ENCODE measurements at places on chromosomes 16 and 17. TPM values are rescaled to one million over a fixed set of nuclear protein-coding genes. Genes with fewer than 3 reads are reported as not detected.

DNA sequence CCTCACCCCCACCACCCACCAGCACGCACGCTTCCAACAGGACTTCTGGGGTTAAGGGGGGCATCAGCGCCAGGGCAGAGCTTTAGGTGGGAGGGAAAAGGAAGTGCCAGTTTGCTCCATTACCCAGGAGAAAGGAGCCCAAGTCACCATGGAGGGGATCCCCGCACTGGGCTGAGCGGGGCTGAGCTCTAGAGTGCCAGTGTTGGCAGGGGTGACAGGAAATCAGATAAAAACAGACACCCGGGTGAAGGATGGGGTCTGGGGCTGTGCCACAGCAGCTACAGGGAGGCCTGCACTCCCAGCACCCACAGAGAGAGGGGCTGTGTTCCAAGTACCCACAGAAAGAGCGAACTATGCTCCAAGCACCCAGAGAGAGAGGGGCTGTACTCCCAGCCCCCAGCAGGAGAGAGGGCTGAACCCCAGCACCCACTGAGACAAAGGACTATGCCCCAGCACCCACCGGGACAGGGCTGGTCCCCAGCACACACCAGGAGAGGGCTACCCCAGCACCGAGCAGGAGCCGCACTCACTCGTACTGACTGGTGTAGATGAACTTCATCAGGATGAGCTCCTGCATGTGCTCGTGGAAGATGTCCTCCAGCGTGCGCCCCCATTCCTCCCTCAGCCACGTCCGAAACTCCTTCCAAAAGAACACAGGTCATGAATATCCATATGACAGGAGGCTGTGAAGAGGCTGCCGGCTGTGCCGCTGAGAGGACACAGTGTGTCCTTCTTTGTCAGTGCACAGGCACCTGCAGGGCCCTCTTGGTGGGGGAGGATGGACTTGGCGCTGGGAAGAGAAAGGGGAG is 18.6 kb upstream of the C16orf95 start:
- DNase-seq: no peak

- no peak for DNase-seq
These were observed 519.8 kb downstream of the TMEM114 start for GRCh38 chr16:8070506-8070905.

- DNase-seq: no peak
These were observed 117.1 kb upstream of the COX10 start for GRCh38 chr17:13952009-13952750.

GRCh38 chr17:79996291-79996690 is 39.4 kb downstream of the TBC1D16 start:
- DNase-seq: no peak

The CWC25 gene
- 22.4 TPM for total RNA-seq

DNA sequence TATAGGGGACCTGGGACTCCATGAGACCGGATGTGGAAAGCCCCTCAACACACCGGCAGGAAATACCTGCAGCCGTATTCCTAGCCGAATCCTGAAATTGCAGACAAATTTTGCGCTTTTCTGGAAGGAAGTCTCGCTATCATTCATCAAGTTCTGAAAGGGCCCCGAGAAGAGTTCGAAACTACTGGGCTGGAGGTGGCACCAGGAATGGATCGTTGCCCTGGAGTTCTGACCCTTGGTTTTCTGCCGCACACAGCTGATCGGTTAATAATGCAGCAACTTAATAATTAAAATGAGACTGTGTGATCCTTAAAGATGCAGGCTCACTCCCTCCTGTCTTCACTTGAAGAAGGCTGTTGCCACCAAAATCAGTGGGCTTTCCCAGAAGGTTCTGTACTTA is 55.7 kb upstream of the MRTFB start:
- no peak for DNase-seq

The AATK gene
- total RNA-seq: 7.9 TPM
